Epithelial cell of proximal tubule (primary cell): ENCODE measurements at places on chromosomes 11 and 22. TPM values are rescaled to one million over a fixed set of nuclear protein-coding genes. Genes with fewer than 3 reads are reported as not detected.
A peak's percentile ranks its signal among the peaks of the same experiment; 100 is the strongest.

- DNase-seq, result no peak
These were observed 28.7 kb downstream of the MCAM start for GRCh38 chr11:119288219-119288618.

Gene MACROD1
- total RNA-seq, result 18.7 and 27.8 TPM in 2 replicates

Gene OR4A47
- 0.14 TPM in 1 of 2 replicates, not detected in the other for total RNA-seq

DNA sequence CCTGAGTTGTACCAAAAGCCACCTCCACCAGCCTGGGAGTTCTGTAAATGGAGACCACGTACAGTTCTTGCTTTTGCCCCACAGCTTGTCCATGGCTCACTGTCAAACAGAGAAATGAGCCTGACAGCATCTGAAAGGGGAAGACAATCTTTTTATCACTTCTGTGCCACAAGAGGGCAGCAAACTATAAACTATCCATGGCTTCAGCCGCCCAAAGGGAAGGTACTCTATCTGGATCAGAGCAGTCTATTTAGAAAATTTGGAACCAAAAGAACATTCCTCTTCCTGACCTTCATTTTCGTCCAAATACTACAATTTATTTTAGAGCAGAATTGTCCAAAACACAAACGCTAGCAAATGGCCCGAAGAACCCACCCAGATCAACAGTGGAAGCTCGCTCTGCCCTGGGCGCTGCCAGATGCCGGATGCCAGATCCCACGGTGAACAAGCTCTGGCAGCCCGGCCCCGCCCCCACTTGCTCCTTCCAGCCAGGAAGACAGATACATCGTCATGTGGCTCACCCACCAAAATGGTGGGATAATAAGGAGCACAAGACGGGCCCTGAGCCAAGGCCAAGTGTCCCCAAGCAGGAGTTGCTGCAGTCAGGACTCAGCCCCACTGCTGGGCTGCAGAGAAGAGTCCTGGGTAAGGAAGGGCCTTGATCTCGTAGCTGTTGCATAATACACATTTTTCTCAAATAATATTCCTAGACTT lies 23.9 kb upstream of the SCGB1A1 start:
- DNase-seq, result peak; percentile 23

GRCh38 chr11:45061641-45062040 lies 84.8 kb upstream of the PRDM11 start:
- DNase-seq, result no peak

Gene NXPE1
- total RNA-seq, result not detected in 2 replicates

GRCh38 chr11:40306938-40307548 lies 1152.4 kb downstream of the LRRC4C start:
- DNase-seq, result no peak

Gene OR51I1
- total RNA-seq, result not detected in 2 replicates

Gene KCNK7
- total RNA-seq, result 0.17 TPM in 1 of 2 replicates, not detected in the other
